IPS DF 6.9 (cell line): ENCODE measurements at places on chromosomes 5 and 9.
A peak's percentile ranks its signal among the peaks of the same experiment; 100 is the strongest.

GRCh38 chr5:138148811-138149210 is 9.6 kb upstream of the NME5 start:
- DNase-seq = no peak
- H3K27me3 ChIP-seq = no peaks in the 10 kb centered on the region
- H3K4me1 ChIP-seq = no peaks in the 10 kb centered on the region
- no peak overlapping the region for H3K27ac ChIP-seq
- no peak overlapping the region for H3K4me3 ChIP-seq

DNA sequence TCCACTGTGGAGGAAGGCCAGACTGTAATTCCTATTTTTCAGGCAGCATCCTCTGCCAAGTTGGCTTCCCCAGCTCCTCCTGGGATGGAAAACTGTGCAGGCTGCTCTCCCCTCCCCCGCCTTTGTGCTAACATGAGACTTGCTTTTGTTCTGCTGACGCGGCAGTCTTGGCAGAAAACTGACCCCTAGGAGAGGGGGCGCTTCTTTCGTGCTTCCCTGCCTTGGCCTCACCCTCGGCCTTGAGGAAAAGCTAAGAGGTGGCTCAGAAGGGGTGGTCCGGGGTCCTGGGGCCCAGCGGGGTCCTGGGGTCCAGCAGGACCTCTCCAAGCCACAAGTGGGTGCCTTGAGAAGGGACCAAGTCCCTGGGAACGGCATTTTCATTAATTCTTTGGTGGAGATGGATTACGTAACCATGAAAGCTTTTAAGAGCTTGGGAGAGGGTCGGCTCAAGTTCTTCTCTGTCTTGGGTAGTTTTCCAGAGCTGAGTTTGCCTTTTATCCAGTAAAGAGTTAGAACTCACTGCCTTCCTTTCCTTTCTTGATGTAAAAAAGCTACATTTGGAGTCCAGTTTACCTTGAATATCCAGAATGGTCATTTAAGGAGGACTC is 51.0 kb downstream of the SH3PXD2B start:
- H3K36me3 ChIP-seq = peaks cover 5% of the 10 kb centered on the region
- H3K4me1 ChIP-seq = peaks cover 5% of the 10 kb centered on the region
- no peak overlapping the region for H3K4me3 ChIP-seq
- H3K27ac ChIP-seq = no peak overlapping the region

- H3K27me3 ChIP-seq = no peaks in the 10 kb centered on the region
- H3K4me3 ChIP-seq = no peak overlapping the region
- H3K27ac ChIP-seq = no peak overlapping the region
- no peaks in the 10 kb centered on the region; the same call in 1 of the 2 replicates for H3K4me1 ChIP-seq
- no peaks in the 10 kb centered on the region for H3K36me3 ChIP-seq
- DNase-seq = no peak
These were observed 59.6 kb upstream of the ADAMTS19 start for GRCh38 chr5:129400395-129400983.

GRCh38 chr9:100019541-100019940 is 79.3 kb downstream of the ERP44 start:
- no peak for DNase-seq
- H3K36me3 ChIP-seq = no peaks in the 10 kb centered on the region
- no peaks in the 10 kb centered on the region for H3K27me3 ChIP-seq
- no peaks in the 10 kb centered on the region for H3K4me1 ChIP-seq
- H3K4me3 ChIP-seq = no peak overlapping the region

DNA sequence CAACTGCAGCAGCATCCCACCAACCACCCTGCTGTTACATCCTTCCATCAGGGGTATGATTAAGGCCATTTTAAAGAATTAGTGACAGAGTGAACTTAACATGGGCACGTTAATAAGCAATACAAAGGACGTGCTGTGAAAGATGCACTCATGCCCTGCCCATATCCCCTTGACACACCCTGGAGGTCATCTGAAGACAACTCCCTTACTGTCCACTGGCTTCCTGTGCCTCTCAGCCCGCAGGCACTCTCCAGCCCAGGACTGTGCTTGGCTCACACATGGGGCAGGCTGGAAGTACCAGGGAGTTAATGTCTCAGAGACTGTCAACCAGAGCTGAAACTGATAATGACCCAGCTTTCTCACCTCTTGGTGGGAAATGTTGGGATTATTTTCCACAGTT is 81.8 kb downstream of the TRIM36 start:
- H3K36me3 ChIP-seq = no peaks in the 10 kb centered on the region
- H3K27ac ChIP-seq = no peak overlapping the region
- DNase-seq = no peak
- peaks cover 3% of the 10 kb centered on the region; the same call in 1 of the 2 replicates for H3K4me1 ChIP-seq
- no peaks in the 10 kb centered on the region for H3K27me3 ChIP-seq
- no peak overlapping the region for H3K4me3 ChIP-seq

DNA sequence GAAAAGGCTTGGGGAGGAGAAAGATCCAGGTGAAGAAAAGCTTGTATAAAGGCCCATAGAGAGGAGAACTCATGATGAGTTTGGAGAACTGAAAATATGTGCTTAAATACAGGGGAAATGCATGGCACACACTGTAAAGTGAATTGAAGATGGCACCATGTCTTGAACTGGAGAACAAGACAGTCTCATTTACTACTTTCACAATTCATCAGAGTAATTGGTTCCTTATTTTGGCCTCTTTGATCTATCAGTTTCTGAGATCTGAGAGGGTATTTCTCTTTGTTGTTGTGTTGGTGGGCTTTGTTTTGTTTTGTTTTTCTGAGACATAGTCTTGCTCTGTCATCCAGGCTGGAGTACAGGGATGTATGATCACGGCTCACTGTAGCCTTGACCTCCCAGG is 98.2 kb downstream of the CEMIP2 start:
- DNase-seq = no peak
- peaks cover under 1% of the 10 kb centered on the region; the same call in 1 of the 2 replicates for H3K4me1 ChIP-seq
- H3K4me3 ChIP-seq = no peak overlapping the region
- no peak overlapping the region for H3K27ac ChIP-seq

- H3K36me3 ChIP-seq = peaks cover 48% of the 10 kb centered on the region
- no peak for DNase-seq
- no peak overlapping the region for H3K27ac ChIP-seq
- no peak overlapping the region for H3K4me3 ChIP-seq
These were observed 8.3 kb upstream of the DDX41 start for GRCh38 chr5:177524941-177525655.

DNA sequence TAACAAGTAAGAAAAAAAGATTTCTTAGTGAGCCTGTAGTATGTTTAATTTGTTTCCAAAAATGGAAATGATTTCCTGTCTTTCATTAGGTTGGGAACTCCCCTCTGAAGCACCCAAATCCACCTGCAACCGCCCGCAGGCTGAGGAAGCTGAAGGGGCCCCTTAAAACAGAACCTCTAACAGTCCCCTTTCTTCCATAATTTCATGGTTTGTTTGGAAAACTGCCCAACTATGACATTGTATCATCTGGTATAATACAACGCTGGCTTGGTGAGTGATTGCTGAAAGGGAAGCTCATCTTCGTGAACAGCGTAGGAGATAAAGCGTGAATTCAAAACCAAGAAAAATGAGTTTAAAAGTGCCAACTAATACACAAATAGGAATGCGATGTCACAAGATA is 215.5 kb downstream of the FSTL4 start:
- no peak overlapping the region for H3K27ac ChIP-seq
- no peaks in the 10 kb centered on the region for H3K27me3 ChIP-seq
- peaks cover 5% of the 10 kb centered on the region for H3K4me1 ChIP-seq
- H3K4me3 ChIP-seq = no peak overlapping the region
- no peak for DNase-seq

- no peak overlapping the region for H3K4me3 ChIP-seq
- no peaks in the 10 kb centered on the region for H3K36me3 ChIP-seq
- no peaks in the 10 kb centered on the region for H3K27me3 ChIP-seq
- H3K27ac ChIP-seq = no peak overlapping the region
These were observed 62.9 kb downstream of the C9 start for GRCh38 chr5:39301406-39301805.

DNA sequence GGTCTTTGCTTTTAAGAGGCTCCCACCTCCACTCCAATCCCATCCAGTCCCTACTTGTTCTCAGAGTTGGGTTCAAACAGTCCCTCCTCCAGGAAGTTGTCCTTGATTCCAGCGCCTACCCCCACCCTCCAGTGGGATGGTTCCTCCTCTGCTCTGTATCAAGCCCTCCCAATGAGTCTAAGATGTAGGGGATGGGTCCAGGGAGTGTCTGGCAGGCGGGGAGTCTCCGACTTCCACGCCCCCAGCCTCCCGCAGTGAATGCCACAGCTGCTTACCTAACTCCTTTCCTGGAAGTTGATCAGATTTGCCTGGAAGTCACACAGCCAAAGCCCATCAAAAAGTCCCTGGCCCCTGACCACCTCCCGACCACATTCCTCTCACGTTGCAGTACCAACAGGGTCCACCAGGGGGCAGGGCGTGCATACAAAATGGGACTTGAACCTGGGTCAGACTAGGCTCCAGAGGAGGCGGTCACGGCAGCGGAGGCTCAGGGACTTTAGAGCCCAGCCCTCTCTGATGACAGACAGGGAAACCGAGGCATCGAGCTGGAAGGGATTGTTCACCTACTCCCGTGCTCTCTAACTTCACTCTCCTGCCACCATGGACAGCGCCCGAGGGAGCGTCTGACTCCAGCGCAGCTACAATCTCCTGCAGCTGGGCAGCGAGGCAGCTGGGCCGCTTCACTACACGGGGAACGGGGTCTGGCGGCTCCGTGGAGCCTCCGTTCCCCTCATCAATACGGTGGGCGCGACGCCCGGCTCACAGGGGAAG is 25.0 kb upstream of the TDRD7 start:
- H3K4me3 ChIP-seq = no peak overlapping the region
- H3K27ac ChIP-seq = no peak overlapping the region
- H3K4me1 ChIP-seq = peaks cover 5% of the 10 kb centered on the region; the same call in 1 of the 2 replicates
- H3K27me3 ChIP-seq = no peaks in the 10 kb centered on the region
- H3K36me3 ChIP-seq = no peaks in the 10 kb centered on the region

- no peak for DNase-seq
- H3K36me3 ChIP-seq = no peaks in the 10 kb centered on the region
- no peaks in the 10 kb centered on the region; the same call in 1 of the 2 replicates for H3K27me3 ChIP-seq
These were observed 121.1 kb downstream of the EGFLAM start for GRCh38 chr5:38379350-38379937.

- H3K27me3 ChIP-seq = no peaks in the 10 kb centered on the region
- H3K36me3 ChIP-seq = no peaks in the 10 kb centered on the region
- H3K27ac ChIP-seq = no peak overlapping the region
- DNase-seq = no peak
These were observed 156.6 kb upstream of the DMRT1 start for GRCh38 chr9:684941-685340.

DNA sequence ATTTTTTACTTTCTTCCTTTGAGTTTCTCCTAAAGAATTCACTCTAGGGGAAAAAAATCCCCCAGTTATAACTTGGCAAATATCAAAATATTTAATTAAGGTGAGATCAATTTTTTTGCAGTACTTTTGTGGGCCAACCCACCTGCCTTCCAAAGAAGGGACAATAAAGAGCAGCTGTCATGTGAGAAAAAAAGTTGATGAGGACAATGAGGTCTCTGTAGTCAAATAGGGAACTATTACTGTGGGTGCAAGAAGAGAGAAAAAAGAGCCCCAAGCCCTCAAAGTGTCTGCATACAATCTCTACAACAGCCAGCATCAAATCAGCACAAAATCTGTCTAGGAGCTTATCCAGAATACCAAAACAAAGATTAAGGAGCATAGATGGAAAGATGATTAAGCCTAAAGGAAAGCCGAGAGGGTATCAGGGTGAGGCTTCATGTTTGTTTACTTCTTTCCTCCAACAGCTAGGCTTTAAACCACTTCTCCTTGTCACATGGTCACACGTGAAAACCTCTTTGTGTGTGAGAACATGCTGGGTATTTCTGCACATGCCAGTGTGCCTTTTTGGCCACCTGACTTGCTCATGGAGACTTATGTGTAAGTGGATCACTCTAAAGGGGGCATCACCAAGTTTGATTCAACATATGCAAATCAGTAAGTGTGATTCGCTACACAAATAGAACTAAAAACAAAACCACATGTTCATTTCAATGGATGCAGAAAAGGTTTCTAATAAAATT is 19.2 kb upstream of the FYB1 start:
- no peak for DNase-seq
- H3K27me3 ChIP-seq = no peaks in the 10 kb centered on the region
- H3K27ac ChIP-seq = no peak overlapping the region
- no peak overlapping the region for H3K4me3 ChIP-seq

DNA sequence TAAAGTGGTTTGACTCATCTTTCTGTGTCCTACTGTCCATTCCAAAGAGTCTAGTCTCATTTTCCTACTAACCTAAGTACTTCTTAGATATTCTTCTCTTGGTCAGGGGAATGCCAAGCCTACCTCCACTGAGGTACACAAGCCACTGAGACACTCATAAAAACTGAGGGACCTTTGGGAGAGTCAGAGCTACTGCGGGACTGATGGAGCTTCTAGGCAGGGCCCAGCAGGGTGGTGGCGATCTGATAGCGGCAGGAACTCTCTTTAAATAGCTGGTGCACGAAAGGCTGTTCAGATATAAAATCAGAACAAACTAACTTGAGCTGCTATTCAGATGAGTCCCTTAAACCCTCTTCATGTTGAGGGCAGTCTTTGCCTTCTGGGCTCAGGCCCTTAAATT is 14.7 kb downstream of the NUP214 start:
- no peak for DNase-seq
- H3K27me3 ChIP-seq = no peaks in the 10 kb centered on the region
- no peak overlapping the region for H3K27ac ChIP-seq
- no peak overlapping the region for H3K4me3 ChIP-seq

DNA sequence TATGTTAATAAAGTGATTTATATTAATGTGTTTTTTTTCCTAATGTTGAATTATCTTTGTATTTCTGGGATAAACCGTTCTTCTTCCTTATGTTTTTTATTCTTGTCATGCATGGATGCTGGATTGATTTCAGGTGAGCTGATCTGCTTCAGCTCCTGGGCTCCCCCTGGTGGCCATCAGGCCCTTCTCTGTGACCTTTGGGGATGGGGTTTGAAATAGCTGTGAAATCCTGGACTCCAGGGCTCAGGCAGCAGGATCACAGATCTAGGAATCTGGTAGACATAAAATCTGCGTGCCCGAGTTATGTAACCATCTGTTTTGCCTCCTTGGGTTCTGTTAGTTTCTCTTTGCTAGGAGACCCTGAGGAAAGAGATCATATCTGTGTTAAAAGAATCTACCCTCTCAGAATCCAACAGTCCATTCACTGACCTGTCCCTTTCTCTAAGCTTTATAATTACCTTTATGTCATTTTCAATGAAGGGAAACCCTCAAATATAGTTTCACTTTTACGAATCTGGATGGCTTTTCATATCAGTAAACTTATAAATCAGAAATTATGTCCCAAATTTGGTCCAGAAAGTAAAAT is 12.2 kb upstream of the OR13J1 start:
- H3K27ac ChIP-seq = no peak overlapping the region
- H3K36me3 ChIP-seq = no peaks in the 10 kb centered on the region
- H3K4me1 ChIP-seq = no peaks in the 10 kb centered on the region
- peak; percentile 58 for DNase-seq

- H3K36me3 ChIP-seq = peaks cover 11% of the 10 kb centered on the region
- DNase-seq = no peak
- no peak overlapping the region for H3K27ac ChIP-seq
These were observed 2.0 kb downstream of the PDLIM7 start for GRCh38 chr5:177495243-177496060.

GRCh38 chr9:128912270-128912853 is 8.4 kb upstream of the PHYHD1 start:
- no peaks in the 10 kb centered on the region for H3K27me3 ChIP-seq
- peaks cover 9% of the 10 kb centered on the region for H3K4me1 ChIP-seq
- DNase-seq = no peak
- no peak overlapping the region for H3K4me3 ChIP-seq
- H3K27ac ChIP-seq = no peak overlapping the region
- peaks cover 39% of the 10 kb centered on the region for H3K36me3 ChIP-seq

- no peak for DNase-seq
- H3K36me3 ChIP-seq = no peaks in the 10 kb centered on the region
- no peak overlapping the region for H3K27ac ChIP-seq
- no peaks in the 10 kb centered on the region for H3K27me3 ChIP-seq
These were observed 42.8 kb upstream of the CPEB4 start for GRCh38 chr5:173845321-173845720.
